ENCODE measurements at places on chromosomes 2 and 18. TPM values are rescaled to one million over a fixed set of nuclear protein-coding genes. Genes with fewer than 3 reads are reported as not detected.

GRCh38 chr2:151782378-151783132 lies 45.7 kb downstream of the ARL5A start:
- H3K4me3 ChIP-seq, result no peak overlapping the region
- H3K27ac ChIP-seq, result peak overlapping the region; percentile 43
- DNase-seq, result no peak
- H3K4me1 ChIP-seq, result peaks cover 4% of the 10 kb centered on the region

GRCh38 chr2:105427485-105427884 lies 28.6 kb upstream of the FHL2 start:
- peaks cover 9% of the 10 kb centered on the region for H3K27me3 ChIP-seq
- no peak for DNase-seq
- H3K27ac ChIP-seq, result peak overlapping the region; percentile 19
- peak overlapping the region; percentile 56 for H3K4me3 ChIP-seq

DNA sequence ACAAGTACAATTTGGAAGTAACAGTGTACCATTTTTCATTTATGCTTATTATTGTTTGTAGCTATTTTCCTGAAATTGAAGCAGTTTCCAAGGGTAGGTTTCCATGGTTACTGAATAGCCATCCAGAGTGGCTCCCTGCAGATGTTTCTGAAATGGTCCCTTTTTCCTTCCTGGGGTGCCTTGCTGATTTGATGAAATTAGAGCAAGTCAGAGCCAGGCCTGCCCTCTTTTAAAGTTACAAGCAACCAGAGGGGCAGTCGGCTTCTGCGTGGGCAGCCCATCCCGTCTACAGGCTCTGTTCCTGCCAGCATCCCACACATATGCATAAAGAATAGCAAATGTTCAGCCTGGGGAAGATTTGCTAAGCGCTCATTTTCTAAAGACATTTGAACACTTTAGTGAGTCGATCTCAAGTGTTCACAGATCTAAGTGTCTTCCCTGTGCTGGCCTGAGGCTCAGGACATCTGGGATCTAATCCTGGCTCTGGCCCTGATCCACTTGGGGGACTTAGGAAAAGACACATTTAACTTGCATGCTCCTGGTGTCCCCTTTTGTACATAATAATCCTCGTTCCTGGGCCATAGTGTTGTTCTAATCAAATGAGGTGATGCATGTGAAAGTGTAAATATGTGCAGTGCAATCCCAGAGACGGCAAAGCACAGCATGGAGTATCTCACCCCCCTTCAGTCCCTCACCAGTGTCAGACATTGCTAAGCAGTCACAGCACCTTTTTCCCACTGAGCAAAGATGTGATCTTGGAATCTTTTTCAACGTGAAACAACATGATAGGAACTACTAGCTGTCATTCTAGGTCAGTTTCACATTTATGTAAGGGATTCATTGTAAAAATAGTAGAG lies 92.2 kb downstream of the STPG4 start:
- DNase-seq, result no peak
- no peaks in the 10 kb centered on the region for H3K27me3 ChIP-seq
- H3K4me1 ChIP-seq, result peaks cover 5% of the 10 kb centered on the region
- H3K36me3 ChIP-seq, result peaks cover 1% of the 10 kb centered on the region
- no peak overlapping the region for H3K4me3 ChIP-seq

GRCh38 chr2:23312996-23313606 lies 71.9 kb upstream of the KLHL29 start:
- H3K27ac ChIP-seq, result no peak overlapping the region
- H3K4me1 ChIP-seq, result no peaks in the 10 kb centered on the region
- H3K27me3 ChIP-seq, result peaks cover 5% of the 10 kb centered on the region
- peak; percentile 39 for DNase-seq
- no peak overlapping the region for H3K4me3 ChIP-seq
- H3K36me3 ChIP-seq, result no peaks in the 10 kb centered on the region

DNA sequence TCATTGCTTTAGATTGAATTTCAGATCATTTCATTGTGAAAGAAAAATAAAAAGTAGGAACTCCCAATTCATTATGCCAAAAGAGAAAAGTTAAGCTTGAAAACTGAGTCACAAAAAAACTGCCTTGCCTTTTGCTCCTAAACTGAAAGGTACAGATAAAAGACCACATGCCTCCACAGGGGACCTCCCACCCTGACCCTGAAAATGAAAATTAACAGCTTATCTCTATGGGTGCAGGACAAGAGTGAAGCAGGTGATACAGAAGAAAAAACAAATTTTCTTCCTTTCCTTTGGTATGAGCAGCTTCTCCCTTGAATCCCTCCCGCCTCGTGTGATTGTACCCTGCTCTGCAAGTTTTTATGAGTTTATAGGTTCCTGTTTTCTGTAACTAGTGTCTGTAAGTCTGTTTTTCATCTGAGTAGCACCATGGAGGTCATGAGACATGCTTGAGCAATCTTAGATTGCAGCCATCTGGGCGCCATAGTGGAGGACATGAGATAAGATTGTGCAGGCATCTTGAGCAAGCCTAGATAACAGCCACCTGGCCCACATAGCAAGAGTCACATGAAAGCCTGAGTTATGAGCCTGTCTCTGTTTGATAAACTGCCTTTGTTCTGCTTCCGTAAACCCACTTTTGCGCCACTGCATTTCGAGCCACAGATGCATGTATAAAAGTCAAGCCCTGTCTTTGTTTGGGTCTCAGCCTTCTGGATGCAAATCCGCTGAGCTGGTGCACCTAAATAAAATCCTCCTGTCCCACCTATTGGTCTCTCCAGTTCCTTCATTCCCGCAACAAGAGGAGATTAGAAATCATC lies 56.2 kb upstream of the DYNC1I2 start:
- no peaks in the 10 kb centered on the region for H3K36me3 ChIP-seq
- no peak overlapping the region for H3K4me3 ChIP-seq
- no peaks in the 10 kb centered on the region for H3K4me1 ChIP-seq
- no peak overlapping the region for H3K27ac ChIP-seq

DNA sequence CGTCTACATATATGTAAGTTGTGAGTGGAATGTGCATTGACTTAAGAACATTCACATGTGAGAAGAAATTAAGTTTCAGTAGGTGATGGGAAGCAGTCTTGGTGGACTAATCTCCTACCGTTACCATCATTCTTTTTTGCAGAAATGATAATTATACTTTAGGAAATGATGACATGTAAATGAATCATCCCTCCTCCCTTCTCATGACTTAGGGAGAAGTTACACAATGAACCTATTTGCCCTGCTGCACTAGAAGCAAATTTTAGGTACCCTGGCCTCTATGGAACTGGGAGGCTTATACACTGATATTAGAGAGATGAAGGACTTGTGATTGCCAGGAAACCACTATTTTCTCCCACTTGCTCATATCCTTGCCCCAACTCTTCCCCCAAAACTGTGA lies 214.2 kb downstream of the CALCRL start:
- no peak overlapping the region for H3K27ac ChIP-seq
- no peak for DNase-seq
- H3K36me3 ChIP-seq, result no peaks in the 10 kb centered on the region
- H3K4me1 ChIP-seq, result no peaks in the 10 kb centered on the region
- no peaks in the 10 kb centered on the region for H3K27me3 ChIP-seq

DNA sequence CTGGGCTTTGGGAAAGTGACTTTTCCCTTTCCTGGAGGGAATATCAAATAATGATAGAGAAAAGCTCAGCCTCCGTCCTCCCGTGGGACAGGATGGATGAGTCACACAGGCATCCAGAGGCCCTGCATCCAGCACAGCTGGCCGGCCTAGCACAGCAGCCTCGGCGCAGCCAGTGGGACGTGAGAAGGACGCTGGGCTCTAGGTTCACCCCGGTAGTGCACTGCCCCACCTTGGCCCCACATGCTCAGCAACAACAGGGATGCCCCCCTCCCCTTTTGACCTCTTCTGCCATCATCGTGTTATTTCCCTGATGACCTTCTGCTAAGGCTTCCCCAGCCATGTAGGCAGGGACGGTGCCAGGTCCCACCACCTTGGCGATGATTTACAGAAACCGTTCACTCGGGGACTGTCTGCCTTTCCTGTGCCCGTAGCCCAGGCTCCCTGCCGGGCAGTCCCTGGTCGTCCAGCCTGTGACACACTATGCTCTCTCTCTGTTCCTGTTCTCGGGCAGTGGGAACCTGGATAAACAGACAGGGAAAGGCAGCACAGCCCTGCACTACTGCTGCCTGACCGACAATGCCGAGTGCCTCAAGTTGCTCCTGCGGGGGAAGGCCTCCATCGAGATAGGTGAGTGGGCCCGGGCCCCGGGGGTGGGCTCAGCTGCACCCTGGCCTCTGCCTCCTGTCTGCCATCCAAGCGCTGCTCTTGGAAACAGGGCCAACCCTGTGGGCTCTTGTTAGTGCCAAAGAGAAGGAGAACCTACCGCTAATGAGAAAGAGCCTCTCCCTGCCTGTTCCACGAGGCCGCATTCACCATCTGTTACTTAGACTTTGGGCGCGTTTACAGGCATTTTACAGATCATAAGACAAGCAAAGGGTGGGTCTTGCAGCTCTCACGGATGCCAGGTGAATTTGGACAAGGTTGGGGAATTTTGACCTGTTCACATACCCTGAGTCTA lies 44.6 kb downstream of the ITGB1BP1 start:
- H3K36me3 ChIP-seq, result no peaks in the 10 kb centered on the region
- no peaks in the 10 kb centered on the region for H3K27me3 ChIP-seq
- no peaks in the 10 kb centered on the region for H3K4me1 ChIP-seq
- no peak for DNase-seq
- no peak overlapping the region for H3K27ac ChIP-seq

DNA sequence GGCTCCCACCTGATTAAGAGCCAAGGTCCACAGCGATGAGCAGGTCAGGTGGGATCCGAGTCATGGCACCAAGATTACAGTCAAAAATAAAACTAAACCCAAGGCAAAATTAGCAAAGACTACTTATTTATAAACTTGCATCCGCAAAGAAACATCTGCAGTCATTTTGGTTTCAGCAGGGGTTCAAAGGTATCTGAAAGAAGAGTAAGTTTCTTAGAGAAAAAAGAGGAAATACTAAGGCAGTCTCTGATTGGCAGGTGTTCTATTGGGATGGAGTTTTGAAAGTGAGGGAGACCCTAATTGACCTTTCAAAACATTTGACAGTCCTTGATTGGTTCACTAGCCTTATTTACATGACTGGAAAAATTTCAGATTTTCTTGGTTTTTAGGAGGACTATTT lies 11.0 kb upstream of the PLB1 start:
- no peaks in the 10 kb centered on the region for H3K36me3 ChIP-seq
- H3K27ac ChIP-seq, result no peak overlapping the region
- H3K4me3 ChIP-seq, result no peak overlapping the region
- H3K4me1 ChIP-seq, result no peaks in the 10 kb centered on the region

- H3K27me3 ChIP-seq, result no peaks in the 10 kb centered on the region
- H3K27ac ChIP-seq, result no peak overlapping the region
- no peak overlapping the region for H3K4me3 ChIP-seq
- no peak for DNase-seq
- no peaks in the 10 kb centered on the region for H3K36me3 ChIP-seq
Observed at GRCh38 chr2:39550701-39551285, 113.7 kb upstream of the MAP4K3 start.

DNA sequence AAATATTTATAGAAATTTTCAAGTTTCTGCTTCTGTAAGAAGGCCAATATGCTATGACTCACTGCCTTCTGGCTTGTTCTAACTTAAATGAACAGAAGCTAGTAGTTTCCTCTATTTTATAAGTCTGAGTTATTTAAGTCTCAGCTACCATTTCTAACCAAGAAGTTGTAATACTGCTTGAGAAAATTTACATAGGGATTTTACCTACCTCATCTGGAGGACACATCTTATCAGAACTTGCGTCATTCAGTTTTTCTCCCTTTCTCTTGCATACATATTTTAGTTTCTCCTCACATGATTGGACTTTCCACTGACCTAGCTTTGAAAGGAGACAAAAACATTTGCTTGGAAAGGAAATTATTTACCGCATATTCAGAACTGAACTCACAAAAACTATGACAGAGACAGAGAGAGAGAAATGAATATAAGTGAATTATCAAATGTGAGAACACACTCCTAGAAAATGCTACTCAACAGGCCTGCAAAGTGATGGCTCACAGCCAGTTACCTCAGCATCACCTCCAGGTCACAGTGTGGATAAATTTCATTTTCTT lies 81.1 kb upstream of the CD302 start:
- peaks cover 26% of the 10 kb centered on the region for H3K36me3 ChIP-seq
- H3K4me3 ChIP-seq, result no peak overlapping the region
- peaks cover 23% of the 10 kb centered on the region for H3K4me1 ChIP-seq
- peak; percentile 19 for DNase-seq

Gene PER2
- total RNA-seq, result 15.3 TPM

Gene LIMS3
- total RNA-seq, result 0.82 TPM

Gene CFAP221
- not detected for total RNA-seq

Gene SERPINB7
- total RNA-seq, result not detected

Gene POTEJ
- not detected for total RNA-seq

Gene TMEM200C
- not detected for total RNA-seq

Gene NLRC4
- total RNA-seq, result not detected
